ENCODE measurements at places on chromosomes 5 and 9.

DNA sequence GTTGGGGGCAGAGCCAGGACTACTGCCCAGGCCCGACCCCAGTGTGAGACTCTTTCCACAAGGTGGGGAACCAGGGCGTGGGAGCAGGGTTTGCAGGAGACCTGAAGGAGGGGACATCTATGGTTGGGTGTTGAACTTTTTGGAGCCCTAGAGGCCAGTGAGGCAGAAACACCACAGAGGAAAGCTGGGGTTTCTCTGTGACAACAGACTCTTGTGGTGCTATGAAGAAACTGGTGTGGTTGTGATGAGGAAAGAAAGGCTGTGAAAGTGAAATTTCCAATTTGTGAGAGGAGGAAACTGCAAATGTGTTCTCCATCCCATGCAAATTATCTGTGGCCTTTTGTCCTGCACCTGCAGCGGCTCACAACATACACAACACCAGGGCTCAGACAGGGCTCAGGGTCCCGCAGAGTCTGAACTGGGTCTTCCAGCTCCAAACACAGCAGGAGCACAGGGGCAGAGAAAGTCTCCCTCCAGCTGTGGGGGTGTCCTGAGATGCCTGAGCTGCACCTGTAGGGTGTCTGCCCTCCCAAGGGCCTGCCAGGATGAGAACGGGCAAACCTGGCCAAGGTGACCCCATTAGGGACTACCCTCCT is 51.4 kb upstream of the GRHPR start:
- DNase-seq: no peak
- H3K4me3 ChIP-seq: no peak overlapping the region
- H3K36me3 ChIP-seq: no peaks in the 10 kb centered on the region
- H3K27me3 ChIP-seq: no peaks in the 10 kb centered on the region

DNA sequence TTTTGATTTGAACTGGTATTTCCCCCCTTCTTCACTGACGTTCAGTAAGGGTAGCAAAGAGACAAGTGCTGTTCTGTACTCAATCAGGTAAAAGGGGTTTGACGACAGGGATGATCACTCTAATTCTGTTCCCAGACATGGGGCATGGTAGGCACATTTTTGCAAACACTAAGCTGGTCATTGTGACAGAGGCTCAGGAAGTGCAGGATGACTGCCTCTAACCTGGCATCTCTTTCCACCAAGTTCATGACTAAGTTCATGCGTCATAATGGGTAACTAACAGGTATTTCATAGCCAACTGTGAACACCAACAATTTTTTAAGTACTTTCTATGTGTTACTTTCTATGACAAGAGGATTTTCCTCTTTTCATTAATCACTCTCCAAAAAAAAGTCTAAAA is 166.5 kb downstream of the MAPKAP1 start:
- no peak overlapping the region for H3K4me3 ChIP-seq
- H3K27me3 ChIP-seq: no peaks in the 10 kb centered on the region
- no peak for DNase-seq

DNA sequence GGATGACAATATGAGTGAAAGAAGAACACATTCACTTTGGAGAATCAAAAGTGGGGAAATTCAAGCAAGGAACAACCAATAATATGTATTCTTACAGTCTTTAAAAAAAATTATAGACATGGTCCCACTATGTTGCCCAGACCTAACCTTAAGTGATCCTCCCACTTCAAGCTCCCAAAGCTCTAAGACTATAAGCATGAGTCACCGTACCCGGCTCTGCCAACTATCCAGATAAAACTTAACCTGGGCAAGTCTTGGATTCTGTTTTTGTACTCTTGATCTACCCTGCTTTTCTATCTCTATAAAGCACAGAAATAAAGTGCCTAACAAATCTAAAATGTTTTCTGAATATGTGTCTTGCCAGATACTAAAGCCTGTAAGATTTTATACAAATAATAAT is 30.9 kb downstream of the CEMIP2 start:
- no peak overlapping the region for H3K27ac ChIP-seq
- no peak for DNase-seq
- H3K4me1 ChIP-seq: no peaks in the 10 kb centered on the region
- H3K27me3 ChIP-seq: no peaks in the 10 kb centered on the region
- H3K36me3 ChIP-seq: peaks cover 2% of the 10 kb centered on the region

- no peaks in the 10 kb centered on the region for H3K36me3 ChIP-seq
- no peak for DNase-seq
- H3K27ac ChIP-seq: no peak overlapping the region
- no peaks in the 10 kb centered on the region for H3K27me3 ChIP-seq
These were observed 91.5 kb downstream of the TLE4 start for GRCh38 chr9:79663300-79663699.

DNA sequence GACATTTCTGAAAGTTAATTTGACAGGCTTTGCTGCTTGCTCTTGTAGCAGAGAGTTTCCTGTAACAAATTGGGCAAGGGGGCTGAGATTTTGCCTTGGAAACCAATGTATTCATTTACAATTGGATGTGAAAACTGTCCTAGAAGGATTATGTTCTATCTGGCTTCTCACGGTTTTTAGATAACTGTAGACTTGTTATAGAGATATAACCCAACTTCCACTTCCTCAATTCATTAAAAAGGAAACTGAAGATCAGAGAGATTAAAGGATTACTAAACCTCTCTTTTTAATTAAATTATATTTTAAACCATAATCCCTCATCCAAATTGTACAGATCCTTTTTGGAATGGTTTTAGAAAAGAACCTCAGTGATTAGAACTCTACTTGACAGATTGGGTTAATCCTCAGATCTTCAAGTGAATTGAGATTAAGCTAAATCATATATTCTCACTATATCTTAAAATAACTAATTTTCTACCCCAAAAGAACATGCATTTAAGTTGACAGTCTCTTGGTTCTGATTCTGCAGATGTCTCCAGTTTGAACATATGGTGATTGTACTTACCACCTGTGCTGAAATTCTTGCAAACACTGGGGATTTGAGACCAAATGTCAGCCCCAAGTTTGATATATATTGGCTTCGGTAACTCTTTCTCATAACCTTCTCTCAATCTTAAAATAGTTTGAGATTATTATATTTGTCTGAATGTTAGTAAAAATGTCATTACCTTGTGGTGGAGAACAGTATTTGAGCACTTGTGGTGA is 130.1 kb upstream of the C9orf72 start:
- no peak overlapping the region for H3K4me3 ChIP-seq
- no peak overlapping the region for H3K27ac ChIP-seq
- no peak for DNase-seq
- H3K27me3 ChIP-seq: no peaks in the 10 kb centered on the region

DNA sequence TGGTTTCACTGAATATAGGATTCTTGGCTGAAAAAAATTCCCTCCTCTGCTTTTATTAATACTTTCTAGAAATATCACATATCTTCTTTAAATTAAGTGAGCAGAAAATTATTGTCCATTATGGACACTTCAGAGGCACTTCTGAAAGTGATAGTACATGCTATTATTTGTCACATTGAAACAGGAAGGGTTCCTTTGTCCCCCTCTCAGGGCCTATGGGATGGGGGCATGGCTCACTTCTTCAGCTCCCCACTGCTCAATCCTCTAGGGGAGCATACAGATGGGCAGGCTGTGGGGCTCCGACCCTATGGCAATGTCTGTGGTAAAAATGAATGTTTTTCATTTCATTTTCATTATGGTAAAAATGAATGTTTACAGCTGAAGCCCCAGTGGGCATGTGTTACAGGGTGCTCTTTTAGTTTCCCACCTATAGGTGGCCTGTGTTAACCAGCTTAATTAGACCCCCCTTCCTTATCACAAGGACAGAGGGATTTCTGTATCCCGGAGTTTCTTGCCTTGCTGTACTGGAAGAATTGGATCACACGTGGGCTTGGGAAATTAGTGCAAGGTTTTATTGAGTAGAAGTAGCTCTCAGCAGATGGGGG is 1225.2 kb downstream of the PTPRD start:
- no peak for DNase-seq
- no peak overlapping the region for H3K4me3 ChIP-seq
- no peaks in the 10 kb centered on the region for H3K27me3 ChIP-seq
- H3K36me3 ChIP-seq: no peaks in the 10 kb centered on the region

- no peak overlapping the region for H3K4me3 ChIP-seq
- H3K36me3 ChIP-seq: no peaks in the 10 kb centered on the region
- no peaks in the 10 kb centered on the region for H3K27me3 ChIP-seq
- DNase-seq: no peak
These were observed 4.3 kb downstream of the ANXA6 start for GRCh38 chr5:151153300-151153699.

GRCh38 chr5:138359621-138360020 is 7.1 kb downstream of the KDM3B start:
- no peaks in the 10 kb centered on the region for H3K27me3 ChIP-seq
- peaks cover under 1% of the 10 kb centered on the region for H3K4me1 ChIP-seq
- H3K27ac ChIP-seq: no peak overlapping the region

- no peak overlapping the region for H3K27ac ChIP-seq
- H3K36me3 ChIP-seq: no peaks in the 10 kb centered on the region
- no peak for DNase-seq
- H3K4me1 ChIP-seq: no peaks in the 10 kb centered on the region
- H3K27me3 ChIP-seq: no peaks in the 10 kb centered on the region
- no peak overlapping the region for H3K4me3 ChIP-seq
These were observed 9.1 kb downstream of the NIPAL4 start for GRCh38 chr5:157469073-157469472.

DNA sequence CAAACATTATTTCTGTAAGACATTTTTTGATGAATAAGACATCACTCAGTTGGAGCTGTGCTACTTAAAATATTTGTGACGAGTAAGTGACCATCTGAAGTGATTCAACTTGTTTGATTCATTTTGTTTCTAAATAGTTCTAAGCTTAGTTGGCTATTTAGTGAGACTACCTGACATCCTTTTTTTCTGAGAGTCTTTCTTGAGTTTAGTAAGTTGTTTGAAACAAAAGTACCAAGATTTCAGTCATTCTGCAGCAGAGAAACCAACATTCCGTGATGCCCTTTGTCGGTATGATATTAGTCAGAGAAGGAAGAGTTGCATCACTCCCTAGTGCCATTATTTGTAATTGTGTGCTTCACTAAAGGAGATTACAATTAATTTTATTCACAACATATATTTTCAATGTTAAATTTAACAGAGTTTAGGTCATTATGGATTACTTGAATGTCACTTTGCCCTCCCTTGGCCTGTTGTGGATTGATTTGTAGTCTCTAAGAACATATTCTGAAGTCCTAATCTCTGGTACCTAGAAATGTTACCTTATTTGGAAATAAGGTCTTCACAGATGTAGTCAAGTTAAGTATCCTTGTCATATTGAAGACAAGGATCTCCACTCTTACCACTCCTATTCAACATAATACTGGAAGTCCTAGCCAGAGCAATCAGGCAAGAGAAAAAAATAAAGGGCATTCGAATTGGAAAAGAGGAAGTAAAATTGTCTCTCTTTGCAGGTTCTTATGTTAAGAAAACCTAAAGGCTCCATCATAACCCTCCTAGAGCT is 212.2 kb downstream of the PCSK1 start:
- no peak overlapping the region for H3K27ac ChIP-seq
- no peaks in the 10 kb centered on the region for H3K27me3 ChIP-seq
- no peak for DNase-seq
- no peaks in the 10 kb centered on the region for H3K4me1 ChIP-seq

- no peaks in the 10 kb centered on the region for H3K27me3 ChIP-seq
- H3K27ac ChIP-seq: no peak overlapping the region
- no peaks in the 10 kb centered on the region for H3K4me1 ChIP-seq
- no peaks in the 10 kb centered on the region for H3K36me3 ChIP-seq
- no peak for DNase-seq
These were observed 172.0 kb upstream of the KLF9 start for GRCh38 chr9:70586476-70586875.

- no peaks in the 10 kb centered on the region for H3K36me3 ChIP-seq
- H3K4me3 ChIP-seq: no peak overlapping the region
- no peak overlapping the region for H3K27ac ChIP-seq
- no peak for DNase-seq
- no peaks in the 10 kb centered on the region for H3K4me1 ChIP-seq
These were observed 214.5 kb upstream of the PUM3 start for GRCh38 chr9:3058409-3058808.

GRCh38 chr5:121979691-121980090 is 17.9 kb downstream of the SRFBP1 start:
- H3K27ac ChIP-seq: no peak overlapping the region
- H3K4me1 ChIP-seq: no peaks in the 10 kb centered on the region
- DNase-seq: no peak
- H3K4me3 ChIP-seq: no peak overlapping the region
- H3K27me3 ChIP-seq: no peaks in the 10 kb centered on the region

DNA sequence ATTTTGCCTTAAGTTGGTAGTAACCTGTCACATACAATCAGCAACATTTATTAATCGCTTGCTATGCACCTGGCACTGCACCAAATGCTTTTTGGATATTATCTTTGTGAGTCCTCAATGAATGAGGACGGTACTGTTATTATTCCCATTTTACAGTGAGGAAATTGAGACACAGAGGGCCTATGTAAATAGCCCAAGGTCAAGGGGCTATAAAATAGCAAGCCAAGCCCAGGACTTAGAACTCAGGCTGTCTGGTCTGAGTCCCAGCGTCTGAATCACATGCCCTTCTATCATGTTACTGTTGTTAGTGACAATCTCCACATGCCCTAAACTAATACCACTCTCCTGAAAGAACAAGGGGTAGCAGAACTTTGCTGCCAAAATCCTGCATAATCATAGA is 60.0 kb downstream of the ERAP1 start:
- 0 out of 2 replicates have a peak, but pooled peaks cover 2% of the 10 kb centered on the region for H3K36me3 ChIP-seq
- H3K27ac ChIP-seq: no peak overlapping the region
- H3K27me3 ChIP-seq: no peaks in the 10 kb centered on the region
- DNase-seq: no peak
- H3K4me3 ChIP-seq: no peak overlapping the region
